ENCODE measurements at places on chromosomes 3 and 15.
A peak's percentile ranks its signal among the peaks of the same experiment; 100 is the strongest.

DNA sequence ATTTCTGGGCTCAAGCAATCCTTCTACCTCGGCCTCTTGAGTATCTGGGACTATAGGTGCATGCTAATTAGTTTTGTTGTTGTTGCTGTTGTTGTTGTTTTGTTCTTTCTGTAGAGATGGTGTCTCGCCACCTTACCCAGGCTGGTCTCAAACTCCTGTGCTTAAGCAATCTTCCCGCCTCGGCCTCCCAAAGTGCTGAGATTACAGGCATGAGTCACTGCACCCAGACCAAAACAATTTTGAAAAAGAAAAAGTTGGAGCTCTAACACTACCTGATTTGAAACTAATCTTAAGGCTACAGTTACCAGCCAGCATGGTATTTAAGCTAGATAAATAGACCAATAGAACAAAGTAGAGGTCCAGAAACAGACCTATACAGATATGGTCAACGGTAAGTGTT lies 29.8 kb downstream of the KPNA1 start:
- no peak for DNase-seq

DNA sequence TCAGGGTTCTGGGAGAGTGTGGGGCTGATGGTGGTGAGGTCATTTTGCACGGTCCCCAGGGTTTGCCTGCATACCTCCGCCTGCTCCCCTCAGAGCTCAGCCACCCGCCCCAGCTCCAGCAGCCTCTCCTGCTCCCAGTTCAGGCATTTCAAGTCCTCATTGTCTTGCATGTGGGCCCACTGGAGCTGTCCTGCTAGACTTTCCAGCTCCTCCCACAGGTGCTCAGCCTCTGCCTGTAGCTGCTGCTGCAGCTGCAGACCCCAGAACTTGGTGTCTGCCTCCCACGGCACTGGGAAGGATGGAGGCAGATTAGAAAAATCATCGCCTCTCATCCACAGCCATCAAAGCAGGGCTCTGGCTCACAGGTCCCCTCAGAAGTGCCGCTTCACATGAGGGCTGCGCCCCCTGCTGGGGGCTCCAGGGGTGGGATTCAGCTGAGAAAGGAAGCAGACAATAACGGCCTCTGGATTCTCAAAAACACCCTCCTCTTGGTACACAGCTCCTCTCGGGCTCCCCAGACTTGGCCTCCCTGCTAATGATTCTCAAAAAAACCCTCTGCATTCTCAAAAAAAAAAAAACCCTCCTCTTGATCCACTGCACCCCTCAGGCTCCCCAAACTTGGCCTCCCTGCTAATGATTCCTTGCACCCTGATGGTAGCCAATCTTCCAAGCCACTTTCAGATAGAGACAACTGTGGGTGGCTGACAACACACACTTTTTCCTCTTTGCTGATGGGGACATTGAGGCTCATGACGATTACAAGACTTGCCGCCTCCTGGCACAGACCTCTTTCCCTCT lies 89.3 kb upstream of the C2CD4B start:
- peak; percentile 66 for DNase-seq

GRCh38 chr3:198113206-198114053 lies 153.4 kb downstream of the LMLN start:
- DNase-seq, result no peak

- DNase-seq, result no peak
These were observed 719.6 kb upstream of the NR2F2 start for GRCh38 chr15:95610945-95611344.

DNA sequence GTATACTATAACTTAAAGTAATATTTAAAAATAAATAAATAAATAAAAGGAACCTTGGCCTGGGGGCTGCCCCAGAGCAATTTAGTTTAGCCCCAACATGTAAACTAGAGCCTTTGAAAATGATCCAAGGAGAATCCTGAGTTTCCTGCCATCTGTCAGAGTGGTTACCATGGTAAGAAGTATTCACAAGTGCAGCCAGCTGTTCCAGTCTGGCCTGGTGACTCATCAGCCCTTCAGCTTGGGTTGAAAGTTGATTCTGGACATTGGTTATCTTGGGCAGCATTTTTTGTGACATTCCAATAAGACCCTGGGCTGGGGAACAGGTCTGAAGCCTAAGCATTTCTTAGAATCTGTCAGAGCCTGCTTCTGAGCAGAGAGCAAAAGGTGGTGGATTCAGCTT lies 72.7 kb upstream of the LRTM1 start:
- DNase-seq, result peak; percentile 48

DNA sequence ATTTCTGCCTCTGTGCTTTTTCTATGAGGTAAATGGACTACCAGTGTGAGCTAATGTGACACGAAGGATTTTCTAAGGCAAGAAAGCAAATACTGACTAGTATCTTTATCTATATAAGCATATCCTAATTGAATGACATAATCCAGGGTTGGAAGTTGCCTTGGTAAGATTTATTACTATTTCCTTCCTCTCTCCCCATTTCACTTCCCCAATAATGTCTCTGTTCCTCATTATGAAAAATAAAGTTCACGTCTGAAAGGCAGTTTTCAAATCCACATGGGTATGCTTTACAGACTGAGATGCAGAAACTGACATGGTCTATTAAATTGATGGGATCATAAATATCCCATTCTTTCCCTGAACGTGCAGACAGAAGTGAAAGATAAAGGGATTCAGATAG lies 86.0 kb downstream of the DTWD1 start:
- DNase-seq, result no peak

GRCh38 chr15:43218908-43219706 lies 1.7 kb downstream of the EPB42 start:
- DNase-seq, result no peak

DNA sequence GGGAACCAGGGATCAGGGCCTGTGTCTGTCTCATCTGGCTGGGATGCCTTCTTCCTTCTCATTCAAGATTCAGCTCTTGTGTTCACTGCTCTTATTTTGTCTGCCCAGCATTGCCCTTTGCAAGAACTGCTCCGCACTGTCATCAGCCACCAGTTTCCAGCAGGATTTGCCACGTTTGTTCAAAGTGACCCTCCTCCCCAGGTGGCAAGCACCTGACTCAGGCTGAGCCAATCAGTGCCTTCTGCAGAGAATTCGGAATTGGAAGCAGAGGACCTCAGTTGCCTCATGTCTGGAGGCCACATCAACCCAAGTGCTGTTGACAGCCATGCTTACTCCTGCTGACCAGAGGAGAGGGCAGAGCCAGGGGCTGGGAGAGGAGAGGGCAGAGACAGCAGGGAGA lies 124.5 kb downstream of the SMAD6 start:
- no peak for DNase-seq

DNA sequence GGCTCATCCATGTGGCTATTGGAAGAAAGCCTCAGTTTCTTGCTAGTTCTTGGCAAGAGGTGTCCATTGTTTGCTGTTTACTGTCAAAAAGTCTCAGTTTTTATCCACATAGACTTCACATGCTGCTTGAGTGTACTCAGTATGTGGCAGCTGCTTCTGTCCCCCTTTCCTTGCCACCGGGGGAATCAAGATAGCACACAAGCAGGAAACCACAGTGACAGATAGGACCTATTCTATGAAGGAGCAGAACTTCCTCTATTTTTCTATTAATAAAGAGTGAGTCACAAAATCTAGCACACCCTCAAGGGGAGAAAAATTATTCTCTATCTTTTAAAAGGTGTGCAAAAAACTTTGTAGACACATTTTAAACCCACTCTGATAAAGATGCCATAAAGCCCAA lies 121.4 kb upstream of the GMNC start:
- no peak for DNase-seq

DNA sequence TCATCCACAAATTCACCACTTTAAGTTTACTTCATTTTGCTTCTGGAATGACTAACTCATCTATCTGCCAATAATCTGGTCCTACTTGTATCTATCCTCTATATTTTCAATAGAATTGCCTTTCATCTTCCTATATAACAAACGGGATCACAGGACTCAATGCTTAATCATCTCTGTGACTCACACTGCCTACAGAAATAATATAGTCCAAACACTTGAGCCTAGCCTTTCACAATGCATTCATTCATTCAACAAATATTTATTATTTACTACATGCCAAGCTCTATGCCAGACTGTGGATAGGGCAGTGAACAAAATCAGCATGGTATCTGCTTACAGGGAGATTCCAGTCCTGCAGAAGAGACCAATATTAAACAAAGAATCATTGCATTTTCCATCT lies 16.6 kb upstream of the AGTR1 start:
- no peak for DNase-seq

GRCh38 chr3:104556372-104557078 lies 810.2 kb upstream of the ALCAM start:
- DNase-seq, result no peak

- DNase-seq, result no peak
These were observed 174.8 kb downstream of the SLCO3A1 start for GRCh38 chr15:92028389-92028724.

GRCh38 chr15:98289747-98290146 lies 329.2 kb downstream of the ARRDC4 start:
- DNase-seq, result no peak

- DNase-seq, result no peak
These were observed 21.6 kb downstream of the SEC61A1 start for GRCh38 chr3:128073807-128074206.

GRCh38 chr3:66335671-66336070 lies 114.9 kb downstream of the SLC25A26 start:
- DNase-seq, result no peak

DNA sequence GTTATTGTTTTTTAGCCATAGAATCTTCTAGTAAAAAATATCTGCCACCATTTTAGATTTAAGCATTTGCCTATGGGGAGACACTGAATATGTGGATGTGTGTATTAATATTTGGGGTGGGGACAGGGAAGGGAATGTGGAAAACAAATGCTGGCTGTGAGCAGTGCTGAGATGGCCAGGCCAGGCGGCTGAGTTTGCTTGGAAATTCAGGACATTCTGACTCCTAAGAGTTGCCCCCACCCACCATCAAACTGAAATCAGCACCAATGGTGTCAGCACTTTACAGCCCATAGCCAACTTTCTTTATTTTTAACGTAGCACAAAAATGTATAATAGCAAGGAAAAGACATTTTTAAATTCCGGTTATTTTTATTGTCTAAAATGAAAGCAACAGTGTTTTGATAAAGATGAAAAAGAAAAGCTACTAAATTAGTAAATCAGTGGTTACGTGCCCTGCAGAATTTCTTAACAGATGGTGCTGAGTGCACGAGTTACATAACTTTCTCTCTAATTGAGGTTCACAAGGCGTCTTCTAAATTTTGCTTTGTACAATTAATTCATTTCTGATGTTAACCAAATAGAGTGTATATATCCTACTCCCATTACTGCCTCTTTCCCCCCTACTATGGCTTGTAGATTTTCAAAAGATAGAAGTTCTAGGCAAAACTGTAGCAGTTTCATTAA lies 34.0 kb downstream of the B3GALNT1 start:
- no peak for DNase-seq

- no peak for DNase-seq
These were observed 93.9 kb upstream of the VGLL3 start for GRCh38 chr3:87084868-87085267.

DNA sequence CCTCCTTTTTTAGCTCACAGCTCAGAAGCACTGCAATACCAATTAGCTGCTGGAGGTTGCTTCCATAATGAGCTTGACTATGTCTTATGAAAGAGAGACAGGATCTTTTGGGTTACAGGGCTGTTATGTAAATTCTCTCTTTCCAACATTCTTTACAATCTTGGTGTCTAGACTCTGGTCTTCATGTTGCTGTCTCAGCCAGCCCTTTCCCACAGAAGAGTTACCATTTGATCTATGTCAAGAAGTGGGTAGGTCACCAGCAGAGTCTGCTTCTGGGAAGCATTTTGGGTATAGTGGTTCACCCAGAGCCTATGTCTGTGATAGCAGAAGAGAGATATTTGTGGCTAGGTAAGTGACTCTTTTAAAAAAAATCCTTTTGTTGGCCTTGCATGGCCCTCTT lies 234.5 kb downstream of the SATB1 start:
- DNase-seq, result no peak

DNA sequence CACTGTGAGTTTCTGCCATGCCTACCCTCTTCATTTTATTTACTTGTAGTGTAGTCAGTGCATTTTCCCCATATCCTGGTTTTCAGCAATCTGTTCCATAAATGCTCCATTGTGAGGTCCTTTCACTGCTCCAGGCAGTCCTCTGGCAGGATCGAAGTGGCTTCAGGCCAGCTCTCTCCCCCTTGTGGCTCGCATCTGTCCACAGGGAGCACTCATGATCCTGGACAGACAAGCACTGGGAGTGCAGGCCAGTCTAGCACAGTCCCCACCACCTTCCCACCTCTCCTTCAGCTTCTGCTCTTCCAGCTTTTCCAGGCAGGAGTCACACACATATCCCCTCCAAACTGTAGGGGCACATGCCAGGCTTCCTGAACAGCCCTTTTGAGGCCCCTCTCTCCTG lies 173.6 kb downstream of the PPM1L start:
- peak; percentile 54 for DNase-seq

DNA sequence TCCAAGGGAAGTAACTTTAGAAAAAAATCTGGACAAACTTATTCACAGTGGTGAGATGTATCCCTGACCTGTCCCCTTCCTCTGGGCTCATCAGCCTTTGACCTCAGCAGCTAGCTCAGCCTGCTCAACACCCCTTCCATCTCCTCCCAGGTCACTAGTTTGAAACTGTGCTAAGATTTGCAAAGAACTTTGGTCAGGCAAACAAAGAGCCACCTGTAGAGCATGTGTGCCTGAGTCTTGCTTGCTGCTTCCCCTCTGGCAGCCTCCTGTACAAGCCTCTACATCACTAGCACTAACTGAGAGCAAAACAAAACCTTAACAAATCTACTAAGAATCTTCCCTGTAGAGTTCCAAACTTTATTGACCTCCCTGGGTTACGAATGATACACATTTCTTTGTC lies 43.9 kb downstream of the NR1I2 start:
- DNase-seq, result no peak

- DNase-seq, result no peak
These were observed 31.6 kb upstream of the SV2B start for GRCh38 chr15:91068436-91068835.

DNA sequence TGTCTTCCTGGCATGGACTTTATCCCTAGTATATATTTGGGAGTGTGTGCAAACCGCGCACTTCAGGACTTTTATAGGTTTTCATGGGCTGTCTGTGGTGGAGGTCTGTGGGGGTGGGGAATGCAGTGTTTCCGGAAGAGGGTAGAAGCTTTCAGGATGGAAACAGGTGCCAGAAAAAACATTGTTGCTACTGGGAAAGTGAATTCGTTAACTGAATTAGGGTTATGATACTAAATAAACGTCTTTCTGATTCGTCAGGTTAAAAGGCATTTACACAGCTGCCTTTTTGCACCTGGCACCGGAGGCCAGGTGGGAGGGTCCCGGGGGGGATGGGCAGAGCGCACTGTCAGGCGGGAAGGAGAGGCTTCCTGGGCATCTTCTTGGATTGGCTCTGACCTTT lies 62.1 kb downstream of the SLCO3A1 start:
- DNase-seq, result no peak

Measured in NCI-H146 (cell line).